ENCODE measurements at places on chromosomes 16 and 17. TPM values are rescaled to one million over a fixed set of nuclear protein-coding genes. Genes with fewer than 3 reads are reported as not detected.

The HOXB9 gene
- 0.21 TPM for total RNA-seq

The HAP1 gene
- 0.05 TPM for total RNA-seq

DNA sequence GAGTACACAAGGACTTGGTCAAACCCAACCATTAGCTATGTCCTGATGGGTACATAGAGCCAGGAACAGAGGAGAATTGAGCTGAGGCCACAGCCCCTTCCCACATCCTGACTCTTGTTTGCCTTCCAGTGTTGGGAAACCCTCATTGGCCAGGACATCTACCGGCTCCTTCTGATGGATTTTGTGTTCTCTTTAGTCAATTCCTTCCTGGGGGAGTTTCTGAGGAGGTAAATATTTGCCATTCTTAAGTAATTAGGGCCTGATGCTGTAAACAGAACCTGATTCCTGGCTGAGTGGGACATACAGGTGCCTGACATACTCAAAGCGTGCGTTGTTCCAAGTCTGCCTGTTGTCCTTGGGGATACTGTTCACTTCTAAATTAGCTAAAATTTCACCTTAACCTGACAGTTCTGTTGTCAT, 42.6 kb downstream of the GDE1 start:
- no peak overlapping the region for H3K4me3 ChIP-seq
- no peaks in the 10 kb centered on the region for H3K4me1 ChIP-seq
- H3K27ac ChIP-seq: no peak overlapping the region
- DNase-seq: no peak

DNA sequence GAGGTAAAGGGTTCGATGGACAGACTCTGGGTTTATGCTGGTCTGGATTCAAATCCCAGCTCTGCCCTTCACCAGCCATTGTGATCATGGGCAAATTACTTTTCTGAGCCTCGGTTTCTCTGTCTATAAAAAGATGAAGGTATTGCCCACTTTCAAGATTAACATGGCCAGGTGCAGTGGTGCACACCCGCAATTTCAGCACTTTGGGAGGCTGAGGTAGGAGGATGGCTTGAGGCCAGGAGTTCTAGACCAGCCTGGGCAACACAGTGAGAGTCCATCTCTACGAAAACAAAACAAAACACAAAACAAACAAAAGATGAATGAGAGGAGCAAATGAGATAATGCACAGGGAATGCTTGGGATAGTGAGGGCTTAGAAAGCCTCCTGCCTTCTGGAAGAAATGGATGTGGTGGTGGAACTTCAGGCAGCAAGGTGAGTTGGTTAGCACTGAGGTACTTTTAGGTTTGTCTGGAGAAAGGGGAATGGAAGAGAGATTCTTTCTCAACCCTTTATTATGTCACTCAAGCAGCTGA, 8.5 kb downstream of the ADGRG3 start:
- DNase-seq: no peak
- no peak overlapping the region for H3K4me3 ChIP-seq
- H3K4me1 ChIP-seq: peaks cover 1% of the 10 kb centered on the region
- no peak overlapping the region for H3K27ac ChIP-seq
- no peaks in the 10 kb centered on the region for H3K36me3 ChIP-seq

GRCh38 chr16:4982056-4982867, 24.1 kb downstream of the SEC14L5 start:
- H3K4me1 ChIP-seq: no peaks in the 10 kb centered on the region
- no peak overlapping the region for H3K27ac ChIP-seq
- H3K4me3 ChIP-seq: no peak overlapping the region
- peaks cover 14% of the 10 kb centered on the region for H3K27me3 ChIP-seq

- H3K27me3 ChIP-seq: no peaks in the 10 kb centered on the region
- DNase-seq: no peak
- H3K4me1 ChIP-seq: no peaks in the 10 kb centered on the region
- H3K36me3 ChIP-seq: no peaks in the 10 kb centered on the region
- no peak overlapping the region for H3K4me3 ChIP-seq
Measured at GRCh38 chr17:52744179-52744578, 585.7 kb upstream of the CA10 start.

GRCh38 chr16:30112197-30113030, 923 bp downstream of the GDPD3 start:
- H3K36me3 ChIP-seq: peaks cover 22% of the 10 kb centered on the region
- peak; percentile 89 for DNase-seq

The C16orf74 gene
- total RNA-seq: 0.19 TPM

The GNG13 gene
- total RNA-seq: not detected

The EEF2KMT gene
- total RNA-seq: 31.6 TPM

- H3K27me3 ChIP-seq: no peaks in the 10 kb centered on the region
- H3K36me3 ChIP-seq: peaks cover 5% of the 10 kb centered on the region
- no peak for DNase-seq
- peak overlapping the region; percentile 31 for H3K27ac ChIP-seq
Measured at GRCh38 chr17:29147682-29148081, 32.5 kb downstream of the MYO18A start.

The FTSJ3 gene
- total RNA-seq: 99.6 TPM

The DNASE1 gene
- total RNA-seq: 11.0 TPM

DNA sequence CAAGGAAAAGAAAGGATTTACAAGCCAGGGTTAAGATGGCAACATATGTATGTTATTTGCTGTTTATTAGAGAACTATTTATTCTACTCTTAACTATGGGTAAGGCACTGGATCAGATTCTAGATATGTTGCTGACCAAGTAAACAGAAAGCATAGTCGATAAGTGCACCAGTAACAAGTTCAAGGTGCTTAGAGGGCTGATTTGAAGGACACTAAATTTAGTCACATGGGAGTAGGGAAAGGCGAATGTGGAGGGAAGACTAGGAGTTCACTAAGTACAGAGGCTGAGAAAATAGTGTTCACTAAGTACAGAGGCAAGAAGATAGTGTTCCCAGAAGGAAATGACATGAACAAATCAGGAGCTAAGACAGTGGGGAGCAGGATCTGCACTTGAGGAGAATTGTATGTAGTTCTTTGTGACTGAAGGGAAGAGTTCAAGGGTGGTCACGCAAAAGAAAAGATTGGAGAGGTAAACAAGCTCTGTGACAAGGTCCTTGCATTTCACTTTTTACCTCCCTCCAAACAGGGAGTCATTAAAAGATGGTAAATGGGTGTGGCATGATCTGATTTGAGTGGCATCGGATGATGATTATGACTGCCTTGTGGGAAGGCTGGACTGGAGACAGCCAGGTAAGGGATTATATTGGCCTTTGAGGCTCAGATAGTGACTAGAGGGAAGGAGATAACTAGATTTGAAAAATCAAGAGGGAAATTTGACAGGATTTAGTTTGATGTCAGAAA, 20.9 kb downstream of the HEATR9 start:
- H3K4me3 ChIP-seq: no peak overlapping the region
- DNase-seq: no peak
- peaks cover 60% of the 10 kb centered on the region for H3K36me3 ChIP-seq
- no peaks in the 10 kb centered on the region for H3K27me3 ChIP-seq

DNA sequence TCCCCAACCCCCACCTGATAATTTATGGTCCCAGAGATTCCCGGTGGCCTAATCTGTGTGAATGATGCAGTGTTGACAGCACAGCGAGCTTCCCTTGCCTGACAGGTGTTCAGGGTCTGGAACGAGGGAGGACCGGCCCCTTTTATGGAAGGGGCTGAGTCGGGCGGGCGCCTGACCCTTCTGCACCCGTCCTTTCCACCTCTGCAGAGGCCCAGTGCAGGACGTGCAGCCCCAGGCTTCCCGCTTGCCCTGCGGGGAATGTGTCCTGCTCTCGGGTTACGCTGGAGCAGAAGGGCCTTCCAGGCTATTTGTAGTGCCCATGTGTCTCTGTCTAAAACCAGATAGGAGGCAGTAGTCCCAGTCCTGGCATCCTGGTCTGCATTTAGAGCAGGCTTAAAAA, 16.2 kb downstream of the SMTNL2 start:
- H3K4me3 ChIP-seq: no peak overlapping the region
- H3K36me3 ChIP-seq: no peaks in the 10 kb centered on the region
- no peak overlapping the region for H3K27ac ChIP-seq
- no peaks in the 10 kb centered on the region for H3K4me1 ChIP-seq

DNA sequence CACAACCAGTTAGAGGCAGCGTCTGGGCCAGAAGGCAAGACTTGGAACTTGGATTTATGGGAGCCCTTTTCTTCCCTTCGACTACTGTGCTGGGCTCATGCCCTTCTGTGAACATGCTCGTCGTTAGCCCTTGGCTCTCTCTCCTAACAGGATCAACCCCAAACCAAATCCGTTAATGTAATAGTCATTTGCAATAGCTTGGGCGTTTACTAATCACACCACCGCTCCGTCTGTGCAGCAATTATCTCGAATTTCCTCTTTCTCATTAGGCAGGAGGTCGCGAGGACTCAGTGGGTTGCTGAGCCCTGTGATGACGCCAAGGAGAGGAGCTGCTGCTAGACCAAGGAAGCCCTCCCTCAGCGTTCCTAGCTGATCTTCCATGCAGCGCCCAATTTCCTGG, 114.7 kb downstream of the ENGASE start:
- no peaks in the 10 kb centered on the region for H3K36me3 ChIP-seq
- DNase-seq: no peak
- H3K27ac ChIP-seq: no peak overlapping the region
- H3K27me3 ChIP-seq: peaks cover 25% of the 10 kb centered on the region

DNA sequence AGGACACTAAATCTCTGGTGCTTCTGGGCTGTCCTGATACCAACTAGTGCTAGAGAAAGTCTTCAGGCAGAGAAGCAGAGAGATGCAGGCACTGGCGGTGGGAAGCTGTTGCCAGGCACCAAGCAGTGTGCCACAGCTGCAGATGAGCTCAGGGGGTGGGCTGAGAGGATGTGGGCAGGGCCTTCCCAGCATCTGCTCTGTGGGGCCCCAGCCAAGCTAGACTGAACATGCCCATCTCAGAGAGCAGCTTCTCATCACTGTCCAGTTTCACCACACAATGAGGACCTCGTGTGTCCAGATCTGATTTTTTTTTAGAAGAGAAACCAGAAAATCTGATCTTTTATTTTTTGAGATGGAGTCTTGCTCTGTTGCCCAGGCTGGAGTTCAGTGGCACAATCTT, 17.1 kb downstream of the PSKH1 start:
- peak; percentile 82 for DNase-seq
- peaks cover 18% of the 10 kb centered on the region for H3K4me1 ChIP-seq
- H3K27ac ChIP-seq: peak overlapping the region; percentile 84
- peaks cover 24% of the 10 kb centered on the region for H3K36me3 ChIP-seq
- H3K4me3 ChIP-seq: no peak overlapping the region

DNA sequence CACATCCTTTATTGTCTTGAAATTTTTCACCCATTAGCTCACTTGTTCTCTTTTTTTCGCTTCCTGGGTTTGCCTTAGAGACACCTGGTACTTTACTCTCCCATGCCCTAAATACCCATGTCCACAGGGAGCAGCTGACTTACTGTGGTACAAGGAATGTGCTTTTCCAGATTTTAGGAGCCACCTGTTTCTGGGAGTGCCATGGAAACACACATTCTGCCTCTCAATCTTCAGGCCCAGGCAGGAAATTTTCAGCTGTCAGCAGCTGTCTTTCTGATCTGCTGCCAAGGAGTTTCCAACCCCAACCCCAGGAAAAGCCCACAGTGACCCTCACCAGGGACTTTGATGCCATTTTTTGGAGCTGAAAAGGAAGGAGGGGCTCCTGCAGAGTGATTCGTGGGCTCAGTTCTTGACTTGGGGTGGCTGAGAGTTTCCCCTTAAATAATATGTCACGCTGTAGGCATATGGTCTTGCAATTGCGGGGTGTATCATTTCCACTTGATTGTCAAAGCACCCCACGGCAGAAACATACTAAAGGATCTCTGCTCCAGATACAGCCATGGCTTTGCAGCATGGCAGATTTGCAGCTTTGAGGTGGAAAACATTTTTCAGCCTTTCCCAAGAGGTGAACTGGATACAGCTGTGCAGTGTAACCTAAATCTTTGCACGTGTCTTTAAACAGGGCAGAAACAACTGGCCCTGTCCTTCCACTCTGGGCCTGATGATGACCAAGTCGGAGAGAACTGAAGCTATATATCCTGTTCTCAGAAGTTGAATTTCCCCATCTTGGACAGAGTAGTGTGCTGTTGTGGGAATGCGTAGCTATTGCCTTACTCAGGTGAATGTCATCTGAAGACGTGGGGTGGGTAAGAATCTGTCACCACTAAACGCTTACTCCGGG, 19.2 kb downstream of the RBFOX1 start:
- H3K4me3 ChIP-seq: no peak overlapping the region
- DNase-seq: no peak
- no peaks in the 10 kb centered on the region for H3K27me3 ChIP-seq
- no peak overlapping the region for H3K27ac ChIP-seq

DNA sequence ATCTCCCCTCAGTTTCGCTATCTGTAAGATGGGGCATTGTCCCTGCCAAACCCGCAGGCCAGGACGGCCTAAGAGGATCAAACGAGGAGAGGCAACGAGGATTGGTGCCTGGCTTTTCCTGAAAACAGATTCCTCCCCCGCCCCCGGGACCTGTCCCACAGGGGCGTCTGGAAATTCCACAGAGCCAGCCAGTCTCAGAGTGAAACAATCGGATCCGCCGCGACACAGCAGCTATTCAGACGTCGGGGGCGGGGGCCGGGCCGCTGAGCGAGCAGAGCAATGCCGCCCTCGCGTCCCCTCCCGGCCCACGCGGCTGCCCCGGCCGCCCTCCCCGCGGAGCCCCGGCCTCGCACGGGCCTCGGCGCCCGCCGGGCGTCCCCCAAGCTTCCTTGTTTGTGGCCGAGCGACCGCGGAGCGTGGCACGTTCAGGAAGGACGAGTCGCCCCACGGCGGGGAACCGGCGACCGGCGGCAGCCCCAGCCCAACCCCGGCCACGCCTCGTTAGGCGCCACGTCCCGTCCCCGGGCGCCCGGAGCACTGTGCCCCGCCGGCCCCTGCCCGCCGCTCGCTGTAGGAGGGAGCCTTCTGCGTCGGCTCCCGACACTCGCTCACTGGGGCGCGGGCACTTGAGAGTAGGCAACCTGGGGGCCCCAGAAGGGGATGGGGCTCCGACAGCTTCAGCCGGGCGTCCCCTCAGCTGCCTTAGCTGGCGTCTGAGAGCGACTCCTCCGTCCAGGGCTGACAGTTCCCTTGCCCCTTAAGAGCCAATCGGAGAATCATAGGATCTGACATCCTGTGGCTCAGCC, 29.6 kb upstream of the PHOSPHO1 start:
- H3K4me3 ChIP-seq: peak overlapping the region; percentile 84
- peak; percentile 81 for DNase-seq
- H3K36me3 ChIP-seq: no peaks in the 10 kb centered on the region
- peaks cover 18% of the 10 kb centered on the region for H3K27me3 ChIP-seq
- peaks cover 13% of the 10 kb centered on the region for H3K4me1 ChIP-seq
